ENCODE measurements at places on chromosomes 11 and 22.

- DNase-seq = peak; percentile 34
These were observed 1.1 kb upstream of the GNB1L start for GRCh38 chr22:19855504-19856409.

- DNase-seq = no peak
These were observed 14.6 kb downstream of the RBM4 start for GRCh38 chr11:66653123-66653522.

DNA sequence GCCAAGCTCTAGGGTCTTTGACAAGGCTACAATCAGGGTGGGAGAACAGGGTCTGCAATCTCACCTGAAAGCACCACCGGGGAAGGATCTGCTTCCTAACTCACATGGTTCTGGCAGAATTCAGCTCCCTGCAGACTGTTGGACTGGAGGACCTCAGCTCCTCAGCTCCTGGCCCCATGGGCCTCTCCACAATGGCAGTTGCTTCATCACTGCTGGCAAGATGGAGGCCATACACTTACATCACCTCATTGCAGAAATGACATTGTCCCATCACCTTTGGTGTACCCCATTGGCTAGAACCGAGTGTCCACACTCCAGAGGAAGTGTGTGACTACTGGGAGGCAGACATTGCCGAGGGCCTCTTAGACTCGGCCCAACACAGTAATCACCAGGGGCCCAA, 20.9 kb upstream of the MPPED1 start:
- DNase-seq = no peak

- DNase-seq = no peak
These were observed 20.1 kb upstream of the CHADL start for GRCh38 chr22:41260871-41261270.

GRCh38 chr22:41963453-41964111, 5.7 kb upstream of the SEPTIN3 start:
- no peak for DNase-seq

- DNase-seq = no peak
These were observed 777 bp upstream of the MICAL3 start for GRCh38 chr22:18024956-18025720.

DNA sequence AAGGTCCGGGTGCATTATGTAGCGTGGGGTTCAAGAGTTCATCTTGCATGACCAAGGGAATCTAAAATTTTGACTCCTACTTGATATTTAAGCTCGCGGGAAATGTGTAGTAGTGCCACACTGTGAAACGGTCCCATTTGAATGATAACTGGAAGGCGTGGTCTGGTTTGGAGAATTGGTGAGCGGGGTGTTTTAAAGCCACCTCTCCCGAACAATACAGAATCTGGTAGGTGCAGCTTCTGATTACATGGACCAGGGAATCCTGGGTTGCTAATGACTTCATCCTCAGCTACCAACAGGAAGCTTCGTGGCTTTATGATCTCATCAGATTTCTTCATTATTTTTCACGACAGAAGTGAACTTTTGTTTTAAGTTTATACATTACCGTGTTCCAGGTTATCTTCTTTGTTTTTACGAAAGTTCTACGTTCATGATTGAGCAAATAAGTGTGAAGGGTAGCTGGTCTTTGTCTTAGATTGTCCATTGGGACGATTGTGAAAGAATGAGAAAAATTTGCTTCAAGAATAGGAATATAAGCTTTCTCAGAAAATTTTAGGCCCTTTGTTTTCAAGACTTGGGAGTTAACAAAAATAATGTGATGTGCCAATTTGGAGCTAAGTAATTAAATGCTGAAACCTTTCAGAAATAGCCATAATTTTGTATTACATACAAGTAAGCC, 1.7 kb downstream of the QSER1 start:
- DNase-seq = no peak

DNA sequence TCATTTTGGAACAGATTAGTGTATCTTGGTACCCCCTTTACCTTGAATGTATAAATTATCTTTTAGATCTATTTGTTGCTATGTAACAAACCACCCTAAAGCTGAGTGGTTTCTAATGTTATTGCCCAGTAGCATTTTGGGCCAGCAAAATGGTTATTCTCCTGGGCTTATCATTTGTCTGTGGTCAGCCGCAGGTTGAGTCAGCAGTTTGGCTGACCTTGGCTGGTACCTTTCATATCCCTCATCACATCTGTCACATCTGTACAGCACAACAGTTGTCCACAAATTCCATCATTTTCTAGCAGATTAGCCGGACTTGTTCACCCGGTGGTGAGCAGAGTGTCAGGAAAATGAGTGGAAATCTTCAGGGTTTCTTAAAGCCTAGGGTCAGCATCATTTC, 588.5 kb upstream of the ARHGAP42 start:
- DNase-seq = no peak

- DNase-seq = no peak
These were observed 17.2 kb downstream of the BRD1 start for GRCh38 chr22:49810363-49811019.

GRCh38 chr22:39954584-39955055, 5.6 kb upstream of the TMA7B start:
- no peak for DNase-seq

- DNase-seq = no peak
These were observed 261.0 kb downstream of the BRD1 start for GRCh38 chr22:49566693-49567092.

GRCh38 chr11:133156986-133157745, 375.1 kb downstream of the OPCML start:
- no peak for DNase-seq

GRCh38 chr11:60951606-60951903, 421 bp downstream of the SLC15A3 start:
- no peak for DNase-seq

- no peak for DNase-seq
These were observed 25.6 kb upstream of the PARVG start for GRCh38 chr22:44155115-44155514.

GRCh38 chr22:37199760-37200108, 11.7 kb upstream of the C1QTNF6 start:
- DNase-seq = no peak

GRCh38 chr22:45210577-45210976, 30.1 kb downstream of the KIAA0930 start:
- no peak for DNase-seq

DNA sequence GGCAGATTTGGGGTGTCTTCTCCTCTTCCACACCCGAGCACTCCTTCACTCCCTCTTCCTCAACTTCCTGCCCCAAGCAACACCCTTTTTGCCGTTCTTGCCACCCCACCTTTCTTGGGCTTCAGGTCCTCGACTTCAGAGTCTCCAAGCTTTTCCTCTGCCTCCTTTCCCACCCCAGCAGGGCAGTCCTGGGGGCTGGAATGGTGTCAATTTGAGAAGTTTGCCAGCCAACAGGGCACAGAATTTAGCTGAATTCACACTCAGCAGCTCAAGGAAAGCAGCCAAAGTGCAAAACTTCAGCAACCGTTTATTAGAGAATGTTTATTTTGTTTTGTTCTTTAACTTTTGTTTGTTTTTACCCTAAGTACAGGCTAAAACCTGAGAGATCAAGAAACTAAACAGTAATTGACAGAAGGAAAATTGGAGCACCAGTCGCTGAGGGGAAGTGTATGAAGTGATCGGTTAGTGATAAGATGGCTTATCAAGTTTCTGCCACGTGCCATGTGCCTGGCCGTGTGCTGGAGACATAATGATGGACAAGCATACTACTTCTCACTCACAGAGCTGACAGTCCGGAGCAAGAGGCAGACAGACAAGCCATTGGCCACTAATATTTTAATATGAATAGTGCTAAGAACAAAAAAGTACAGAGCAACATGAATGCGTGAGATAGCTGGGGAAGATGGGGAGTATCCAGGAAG, 44.4 kb downstream of the AHNAK start:
- DNase-seq = no peak

DNA sequence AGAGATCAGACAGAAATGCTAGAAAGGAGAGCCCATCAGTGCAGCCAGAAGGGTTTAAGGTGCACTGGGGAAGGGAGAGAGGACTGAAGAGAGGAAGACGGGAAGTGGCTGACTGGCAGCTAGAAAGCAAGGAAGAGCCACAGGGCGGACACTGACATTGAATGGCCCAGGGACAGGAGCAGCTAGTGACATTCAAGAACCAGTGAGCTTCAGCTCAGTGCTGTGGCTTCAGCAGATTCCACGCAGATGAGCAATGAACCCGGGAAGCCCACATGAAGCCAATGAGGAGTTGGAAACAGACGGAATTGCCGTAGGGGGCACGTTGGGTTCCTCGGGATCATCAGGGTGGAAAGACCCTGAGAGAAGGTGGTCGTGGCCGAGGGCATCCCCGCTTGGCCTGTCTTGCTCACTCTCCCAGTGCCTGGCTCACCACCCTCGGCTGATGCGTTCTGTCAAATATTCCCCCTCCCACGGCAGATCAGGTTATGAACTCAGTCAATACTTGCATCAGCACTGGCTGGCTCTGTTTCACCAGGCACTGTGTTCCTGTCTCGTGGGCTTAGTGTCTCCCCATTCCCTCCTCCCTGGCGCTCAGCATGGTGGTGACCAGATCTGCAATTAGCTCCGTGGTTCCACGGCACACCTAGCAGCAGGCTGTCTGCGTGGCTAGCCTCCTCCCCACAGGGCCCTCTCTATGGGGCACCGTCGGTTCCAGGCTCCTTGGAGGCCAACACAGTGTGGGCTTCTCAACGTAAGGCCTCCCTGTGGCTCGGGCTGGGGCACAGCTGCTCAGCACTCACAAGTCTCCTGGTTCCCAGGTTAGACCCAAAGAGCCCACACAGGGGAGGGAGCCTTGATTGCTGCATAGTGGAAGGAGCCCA, 145.5 kb downstream of the TRIM29 start:
- DNase-seq = no peak

DNA sequence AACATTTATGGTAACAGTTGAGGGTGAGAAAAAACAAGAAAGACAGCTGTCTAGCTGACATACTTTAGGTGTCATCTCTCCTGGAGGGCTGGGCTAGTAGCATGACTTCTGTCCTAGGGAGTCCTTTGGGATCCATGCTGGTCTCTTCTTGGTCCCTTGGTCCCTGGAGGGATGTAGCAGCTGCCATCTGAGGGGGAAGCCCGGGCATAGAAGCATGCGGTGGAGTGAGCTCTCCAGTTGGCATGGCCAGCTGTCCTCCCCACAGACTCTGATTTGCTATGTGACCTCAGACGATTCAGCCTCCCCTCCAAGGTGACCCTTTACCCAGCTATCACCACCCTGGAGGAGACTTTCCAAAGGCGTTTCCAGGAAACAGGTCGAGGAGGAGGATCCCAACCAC, 28.7 kb downstream of the POU2F3 start:
- no peak for DNase-seq

- DNase-seq = no peak
These were observed 4.3 kb upstream of the PNPLA5 start for GRCh38 chr22:43895986-43896645.

DNA sequence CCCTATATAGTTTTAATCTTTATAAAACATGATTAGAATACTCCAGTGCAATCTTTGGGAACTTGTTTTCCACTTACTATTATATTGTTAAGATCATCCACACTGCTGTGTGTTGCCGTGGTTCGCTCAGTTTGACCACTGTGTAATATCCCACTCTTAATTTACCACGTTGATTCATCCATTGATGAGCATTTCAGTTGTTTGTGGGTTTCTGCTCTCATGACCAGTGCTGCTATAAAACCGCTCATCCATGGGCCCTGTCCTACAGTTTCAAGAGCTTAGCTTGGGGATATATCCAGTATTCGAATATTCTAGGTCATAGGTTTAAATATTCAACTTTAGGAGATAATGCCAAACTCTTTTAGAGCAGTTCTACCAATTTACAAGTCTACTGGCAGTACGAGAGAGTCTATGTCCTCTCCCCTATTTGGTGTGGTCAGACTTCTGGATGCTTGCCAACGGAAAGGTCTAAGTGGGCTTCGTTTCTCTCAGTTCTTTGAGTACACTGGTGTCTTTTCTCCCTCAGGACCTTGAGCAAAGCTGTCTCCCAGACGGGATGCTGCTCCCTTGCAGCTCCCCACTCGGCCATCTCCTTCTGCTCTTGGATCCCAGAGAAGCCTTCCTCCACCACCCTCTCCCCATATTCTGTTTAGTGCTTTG, 94.9 kb upstream of the ALX4 start:
- DNase-seq = no peak

- DNase-seq = no peak
These were observed 27.7 kb upstream of the SMCO4 start for GRCh38 chr11:93570759-93571413.

GRCh38 chr11:11848891-11849746, 7.3 kb downstream of the USP47 start:
- peak; percentile 49 for DNase-seq

GRCh38 chr11:68414496-68415221, 45.9 kb upstream of the PPP6R3 start:
- no peak for DNase-seq

GRCh38 chr22:24697621-24698082, 76.9 kb downstream of the PIWIL3 start:
- DNase-seq = no peak

GRCh38 chr22:22460635-22461034, 47.9 kb downstream of the ZNF280B start:
- DNase-seq = no peak

GRCh38 chr22:30457981-30458380, 13.8 kb downstream of the SEC14L3 start:
- DNase-seq = no peak

GRCh38 chr11:7576726-7577290, 63.0 kb downstream of the PPFIBP2 start:
- DNase-seq = no peak

DNA sequence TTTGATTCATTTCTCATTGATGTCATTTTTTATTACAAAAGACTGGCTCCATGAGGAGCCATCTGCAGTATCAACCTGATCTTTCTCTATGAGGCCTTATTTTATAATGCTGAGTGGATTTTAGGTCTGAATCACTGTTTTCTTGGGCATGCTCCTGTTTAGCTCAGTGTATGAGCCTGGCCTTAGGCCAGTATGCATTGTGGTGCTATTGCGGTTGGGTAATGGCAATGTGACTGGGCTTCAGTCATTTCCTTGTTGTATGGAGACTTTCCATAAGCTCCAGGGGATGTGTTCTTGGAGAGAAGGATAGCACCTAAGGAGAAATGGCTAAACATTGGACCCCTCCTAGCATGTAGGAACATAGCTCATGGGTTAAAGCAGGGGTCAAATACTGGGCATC, 293.2 kb downstream of the NELL1 start:
- no peak for DNase-seq

GRCh38 chr11:27076121-27076589, 35.5 kb downstream of the BBOX1 start:
- no peak for DNase-seq

GRCh38 chr11:74546752-74547151, 45.6 kb upstream of the POLD3 start:
- no peak for DNase-seq

DNA sequence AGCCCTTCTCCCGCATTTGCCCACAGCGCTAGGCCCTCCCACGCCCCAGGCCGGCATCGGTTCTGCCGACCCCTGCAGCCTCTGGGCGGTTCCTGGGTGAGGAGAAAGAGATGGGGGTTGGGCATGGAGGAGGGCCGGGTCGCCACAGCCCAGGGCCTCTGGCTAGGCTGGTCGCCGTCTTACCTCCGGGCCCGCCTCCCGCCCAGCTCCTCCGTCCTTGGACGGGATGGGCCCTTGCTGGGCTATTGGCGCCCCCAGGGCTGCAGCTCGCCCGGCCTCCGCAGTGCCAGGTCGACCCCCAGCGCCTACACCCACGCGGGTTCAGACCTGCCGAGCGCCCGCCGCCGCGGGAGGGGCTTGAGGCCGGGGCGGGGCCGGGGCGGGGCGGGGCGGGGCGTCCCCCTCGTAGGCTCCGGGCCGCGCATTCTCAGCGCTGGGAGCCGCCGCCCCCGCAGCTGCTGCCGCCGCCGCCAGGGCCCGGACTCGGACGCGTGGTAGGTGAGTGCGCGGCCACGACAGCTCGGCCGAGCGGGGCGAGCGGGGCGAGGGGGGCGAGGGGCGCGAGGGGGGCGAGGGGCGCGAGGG, at the start of gene CD151:
Gene CD151, plus strand, starts transcription at position 424 of the 585 bp plus-strand sequence. CDS start 3,118 bp downstream, outside the sequence.
- peak; percentile 40 for DNase-seq
